H1 (cell line): ENCODE measurements at places on chromosomes 7 and 10.

GRCh38 chr7:32618470-32618869 is 123.2 kb downstream of the AVL9 start:
- no peak for DNase-seq

GRCh38 chr7:141276031-141276430 is 202.2 kb downstream of the TMEM178B start:
- DNase-seq, result no peak

GRCh38 chr7:103996017-103996551 is 6.6 kb upstream of the RELN start:
- DNase-seq, result no peak

DNA sequence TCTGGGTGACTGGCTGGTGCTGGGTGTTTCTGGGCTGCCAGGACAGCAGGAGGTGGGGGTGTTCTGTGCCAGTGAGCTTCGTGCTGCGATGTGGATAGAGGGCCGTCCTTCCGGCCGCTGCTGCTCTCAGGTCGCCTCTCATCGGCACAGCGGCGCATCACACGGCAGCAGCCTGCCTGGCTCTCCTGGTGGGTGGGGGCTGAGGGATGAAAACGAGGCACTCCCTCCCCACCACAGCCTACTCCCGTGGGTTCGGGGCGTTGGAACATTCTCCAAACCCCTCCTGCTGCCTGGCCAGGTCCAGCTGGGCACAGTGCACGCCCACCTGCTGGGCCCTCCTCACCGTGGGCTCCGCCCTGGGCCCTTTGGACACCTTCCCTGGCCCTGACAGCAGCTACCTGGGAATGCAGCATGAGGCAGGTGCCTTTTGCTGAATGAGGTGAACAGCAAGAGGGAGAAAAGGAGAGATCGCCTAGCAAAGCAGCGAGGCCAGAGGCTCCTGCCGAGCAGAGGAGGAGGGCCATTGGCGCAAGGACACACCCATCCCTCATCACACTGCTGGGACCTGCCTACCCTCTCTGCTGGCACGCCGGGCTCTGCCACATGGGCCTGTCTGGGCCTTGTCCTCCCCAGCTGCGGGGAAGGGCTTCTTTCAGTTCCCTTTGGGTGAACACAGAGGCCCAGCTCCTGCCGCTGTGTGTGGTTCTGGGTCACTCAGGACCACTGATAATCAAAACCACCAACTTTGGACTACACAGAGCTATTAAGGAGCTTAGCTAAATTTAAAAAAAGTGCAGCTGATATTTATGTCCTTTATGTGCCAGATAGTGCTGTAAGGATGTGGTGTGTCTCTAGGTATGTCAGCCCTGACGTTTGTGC is 33.4 kb downstream of the INPP5A start:
- no peak for DNase-seq

DNA sequence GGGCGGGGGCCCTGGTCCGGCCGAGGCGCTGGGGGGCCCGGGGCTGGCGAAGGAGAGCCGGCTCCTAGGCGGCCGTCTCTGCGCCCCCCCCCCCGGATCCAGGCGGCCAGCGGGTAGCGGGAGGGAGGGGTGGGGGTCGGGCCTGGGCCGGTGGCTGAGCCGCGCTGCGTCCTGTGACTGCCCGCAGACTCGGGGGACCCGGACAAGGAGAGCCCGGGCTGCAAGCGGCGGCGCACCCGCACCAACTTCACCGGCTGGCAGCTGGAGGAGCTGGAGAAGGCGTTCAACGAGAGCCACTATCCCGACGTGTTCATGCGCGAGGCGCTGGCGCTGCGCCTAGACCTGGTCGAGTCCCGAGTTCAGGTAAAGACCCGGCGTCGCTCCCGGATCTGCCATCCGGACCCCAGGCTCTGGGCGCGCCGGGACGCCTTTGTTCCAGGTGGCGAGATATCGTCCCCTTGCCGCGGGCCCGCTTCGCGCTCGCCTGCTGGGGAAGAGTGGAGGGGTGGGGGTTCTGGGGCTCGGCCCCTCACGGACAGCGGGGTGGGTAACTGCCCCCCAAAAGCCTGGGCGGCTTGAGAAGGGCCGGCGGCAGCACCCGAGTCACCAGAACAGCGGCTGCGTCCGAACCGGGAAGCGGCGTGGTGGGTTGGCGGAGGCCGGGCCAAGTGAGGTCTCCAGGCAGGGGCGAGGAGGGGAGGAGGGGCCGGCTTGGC is 819 bp downstream of the UNCX start:
- DNase-seq, result no peak

- no peak for DNase-seq
Measured at GRCh38 chr7:149720372-149721083, 52.9 kb downstream of the ZNF467 start.
